EH (cell line): ENCODE measurements at places on chromosomes 5 and 9.

DNA sequence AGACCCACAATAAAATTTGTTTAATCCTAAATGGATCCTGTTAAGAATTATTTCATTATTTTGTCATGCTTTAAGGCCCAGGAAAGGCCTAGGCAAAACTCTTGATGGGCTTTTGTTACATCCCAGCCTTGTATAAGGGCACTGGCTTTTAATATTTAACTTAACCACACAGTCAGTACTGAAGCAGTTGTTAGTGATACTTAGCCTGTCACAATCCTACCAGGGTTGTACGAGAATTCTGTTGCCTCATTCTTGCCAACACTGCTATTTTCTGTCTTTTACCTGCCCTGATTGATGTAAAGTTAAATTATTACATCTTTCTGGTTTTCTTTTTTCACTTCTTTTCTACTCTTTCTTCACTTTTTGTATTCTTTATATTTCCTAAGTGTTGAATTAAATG, 10.9 kb downstream of the ZNF169 start:
- no peak for DNase-seq

DNA sequence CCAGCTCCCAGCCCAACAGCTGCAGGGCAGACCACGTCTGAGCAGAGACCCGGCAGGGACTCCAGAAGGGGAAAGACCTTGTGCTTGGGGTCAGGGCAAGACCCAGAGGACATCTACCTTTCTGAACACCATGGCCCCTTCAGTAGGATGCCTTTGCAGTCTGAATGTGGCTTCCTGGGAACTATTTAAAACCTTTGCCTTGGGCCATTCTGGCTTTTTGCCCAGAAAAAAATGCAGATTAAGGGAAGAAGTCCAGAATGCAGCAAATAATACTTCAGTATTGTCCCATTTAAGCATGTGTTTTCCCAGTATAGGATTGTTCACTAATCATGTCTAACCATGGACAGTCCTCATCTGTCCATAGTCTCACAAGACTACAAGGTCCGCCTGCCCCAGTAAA, 67.5 kb upstream of the ERCC6L2 start:
- DNase-seq, result peak; percentile 71

GRCh38 chr5:142568996-142569335, 116.9 kb downstream of the FGF1 start:
- no peak for DNase-seq

GRCh38 chr5:123585871-123586270, 73.9 kb downstream of the CSNK1G3 start:
- no peak for DNase-seq

GRCh38 chr9:75624998-75625397, 265.5 kb upstream of the PCSK5 start:
- no peak for DNase-seq

DNA sequence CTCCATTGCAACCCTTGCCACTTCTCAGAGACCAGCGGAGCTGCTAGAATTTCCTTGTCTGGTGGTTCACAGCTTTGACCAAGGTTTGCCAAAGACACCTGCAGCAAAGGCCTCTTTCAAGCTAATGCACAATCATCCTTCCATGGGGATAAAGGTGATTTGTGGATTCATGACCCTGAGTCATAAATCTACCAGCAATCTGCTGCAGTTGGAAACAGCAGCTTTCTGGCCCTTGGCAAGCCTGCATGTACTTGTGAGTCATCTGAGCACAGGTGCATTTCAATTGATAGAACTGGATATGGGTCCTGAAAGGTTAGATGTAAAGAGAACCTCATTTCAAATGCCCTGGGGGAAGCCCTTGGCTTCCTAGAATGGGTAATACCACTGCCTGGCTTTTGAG, 21.6 kb upstream of the TCF7 start:
- DNase-seq, result no peak
